AG10803 (cell line): ENCODE measurements at places on chromosomes 3 and 15.

- peak; percentile 91 for DNase-seq
These were observed at the start of gene PLOD2 for GRCh38 chr3:146160964-146161662. PLOD2 (minus strand) TSS chr3:146161184; CDS start chr3:146160989, 195 bp downstream.

DNA sequence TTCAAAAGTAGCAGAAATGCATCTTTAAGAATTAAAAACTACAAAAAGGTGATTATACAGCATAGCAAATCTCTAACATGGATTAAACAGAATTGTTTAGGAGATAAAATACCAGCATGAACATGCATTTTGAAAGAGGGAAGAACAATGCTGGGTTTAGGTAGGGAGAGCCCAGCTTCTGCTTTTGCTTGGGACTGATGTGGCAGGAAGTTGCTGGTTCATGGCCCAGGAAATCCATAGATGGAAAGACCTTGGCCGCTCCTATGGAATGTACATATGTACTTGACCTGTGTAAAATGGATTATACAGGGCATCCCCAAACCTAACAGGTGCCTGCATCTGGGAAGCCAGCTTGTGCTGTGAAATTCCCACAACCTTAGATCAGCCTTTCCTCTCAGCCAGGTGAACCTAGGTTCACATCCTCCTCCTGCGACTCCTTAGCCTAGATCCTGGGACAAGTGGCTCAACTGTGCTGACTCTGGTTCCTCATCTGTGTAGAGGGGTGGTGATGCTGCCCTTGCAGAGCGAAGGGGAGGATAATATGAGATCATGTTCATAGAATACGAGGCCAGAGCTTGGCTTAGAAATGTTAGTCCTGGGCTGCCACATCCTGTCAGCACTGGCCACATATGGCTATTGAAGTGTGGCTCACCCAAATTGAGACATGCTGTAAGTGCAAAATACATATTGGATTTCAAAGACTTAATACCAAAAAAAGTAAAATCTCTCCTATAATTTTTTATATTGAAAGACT lies 47.0 kb upstream of the PLXNA1 start:
- no peak for DNase-seq

- DNase-seq, result no peak
These were observed 1042.3 kb downstream of the OTOL1 start for GRCh38 chr3:162538906-162539305.

DNA sequence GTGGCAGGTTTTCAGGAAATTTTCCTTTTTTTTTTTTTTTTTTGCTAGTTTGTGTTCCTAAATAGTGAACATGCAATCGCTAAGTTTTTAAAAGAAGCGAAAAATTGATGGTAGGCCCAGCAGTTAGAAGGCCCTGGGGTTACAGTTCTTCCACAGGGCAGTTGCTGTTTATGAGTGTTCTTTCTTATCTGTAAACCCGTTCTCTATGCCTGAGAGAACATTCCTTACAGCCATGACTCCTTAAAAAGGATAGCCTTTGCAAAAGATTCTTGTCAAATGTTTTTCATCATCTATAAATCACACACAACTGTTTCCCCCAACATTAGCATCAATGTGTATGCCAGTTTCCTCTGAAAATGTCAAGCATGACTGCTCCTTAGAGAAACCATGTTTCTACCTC lies 23.8 kb upstream of the MYZAP start:
- no peak for DNase-seq

- no peak for DNase-seq
These were observed 160.6 kb upstream of the WNT5A start for GRCh38 chr3:55647670-55648069.

DNA sequence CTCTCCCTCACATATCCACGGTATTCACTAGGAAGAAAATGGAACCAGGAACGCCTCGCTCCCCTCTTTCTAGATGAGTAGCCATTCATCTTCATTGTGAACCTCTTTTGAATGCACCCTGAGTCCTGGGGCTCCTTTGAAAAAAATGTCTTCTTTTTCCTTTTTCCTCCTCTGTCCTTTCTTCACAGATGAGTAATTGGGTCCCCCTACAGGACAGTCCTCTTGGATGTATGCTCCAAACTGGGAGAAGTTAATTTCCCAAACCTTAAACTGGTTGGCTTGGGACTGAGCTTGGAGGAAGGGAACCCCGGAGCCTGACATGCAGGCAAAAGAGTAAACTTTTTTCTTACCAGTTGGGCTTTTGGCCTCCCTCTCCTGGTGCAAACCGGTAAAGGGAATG lies 108.8 kb downstream of the DPH6 start:
- DNase-seq, result peak; percentile 37

GRCh38 chr15:79675982-79676381 lies 220.8 kb downstream of the MTHFS start:
- DNase-seq, result peak; percentile 5

DNA sequence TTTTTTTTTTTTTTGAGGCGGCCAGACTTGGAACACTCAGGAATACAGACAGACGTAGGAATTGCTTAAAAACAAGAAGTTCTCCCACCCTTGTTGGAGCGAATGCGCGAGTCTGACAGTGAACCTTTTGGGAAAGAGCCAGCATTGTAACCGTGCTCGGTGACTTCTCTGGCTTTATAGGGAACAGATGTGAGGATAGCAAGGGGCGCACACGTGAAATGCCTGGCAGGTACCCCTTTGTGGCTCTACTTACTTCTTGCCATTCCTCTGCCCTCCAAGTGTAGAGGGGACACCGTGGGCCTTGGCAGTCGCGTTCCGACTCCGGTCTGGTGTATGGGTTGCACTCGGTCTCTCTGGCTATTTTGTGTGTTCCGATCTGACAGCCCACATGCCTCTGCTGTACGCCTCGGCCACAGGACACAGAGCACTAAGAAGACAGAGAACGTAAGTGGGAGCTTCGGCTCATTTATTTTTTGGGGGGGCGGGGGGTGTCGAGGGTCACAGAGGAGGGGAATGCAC lies 126.4 kb downstream of the ADAMTS9 start:
- no peak for DNase-seq

DNA sequence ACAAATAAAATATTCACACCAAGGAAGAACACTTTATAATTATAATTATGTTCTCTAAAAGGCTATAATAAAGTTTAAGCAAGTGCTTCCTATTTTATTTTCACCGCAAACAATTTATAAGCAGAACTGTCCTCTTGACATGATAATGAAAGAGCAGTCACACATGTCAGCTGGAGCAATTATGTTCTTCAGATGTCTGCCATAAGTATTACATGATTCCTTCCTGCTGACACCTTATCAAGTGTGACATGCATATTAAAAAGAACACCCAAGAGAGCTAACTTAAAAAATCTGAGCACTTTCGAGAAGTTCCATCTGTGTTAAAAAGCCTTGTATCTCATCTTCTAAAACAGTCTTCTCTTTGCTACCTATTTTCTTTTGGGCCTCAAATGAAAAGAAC lies 249.5 kb downstream of the SQOR start:
- no peak for DNase-seq

- no peak for DNase-seq
These were observed 25.2 kb upstream of the MAGEF1 start for GRCh38 chr3:184737063-184737462.

- peak; percentile 38 for DNase-seq
These were observed 64.6 kb upstream of the PFN2 start for GRCh38 chr3:150035301-150035779.
